ENCODE measurements at places on chromosomes 1 and 21.

GRCh38 chr1:182974506-182975191 is 21.7 kb upstream of the SHCBP1L start:
- DNase-seq: no peak

DNA sequence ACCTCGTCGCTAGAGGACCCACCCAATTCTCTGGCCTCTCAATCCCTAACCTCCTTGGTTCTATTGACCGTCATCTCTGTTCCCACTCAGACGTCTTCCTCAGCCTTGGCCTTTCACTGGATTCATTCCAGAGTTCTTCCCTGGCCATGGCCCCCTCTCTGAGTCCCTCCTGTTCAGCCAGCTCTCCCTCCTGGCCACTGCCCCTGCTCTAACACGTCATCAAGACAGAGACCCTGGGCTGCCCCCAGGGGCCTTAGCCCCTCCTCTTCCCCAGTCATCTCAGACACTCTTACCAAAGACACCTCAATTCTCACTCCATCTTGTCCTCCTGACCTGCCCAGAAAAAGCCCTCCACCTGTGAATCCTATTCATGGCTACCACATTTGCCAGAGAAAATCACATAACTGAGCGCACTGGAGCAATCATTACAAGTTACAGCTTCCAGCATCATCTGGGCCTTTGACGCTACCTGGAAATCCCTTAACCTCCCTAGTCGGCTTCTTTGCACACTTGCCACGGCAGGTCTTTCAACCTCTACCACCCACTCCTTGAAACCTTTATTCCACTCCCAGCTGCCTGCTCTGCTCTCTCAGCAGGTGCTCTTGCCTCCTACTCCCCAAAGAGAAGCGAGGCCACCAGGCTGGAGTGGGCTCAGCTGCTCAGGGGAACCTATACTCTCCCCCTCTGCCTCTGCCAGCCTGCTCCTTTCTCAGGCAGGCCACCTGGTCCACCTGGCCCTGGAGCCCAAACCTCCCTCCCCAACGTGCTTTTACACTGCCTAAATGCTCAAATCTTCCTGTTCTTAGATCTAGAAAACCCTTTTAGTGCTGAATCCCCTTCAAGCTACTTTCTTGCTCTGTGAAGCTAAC is 14.0 kb downstream of the DCST2 start:
- no peak for DNase-seq

DNA sequence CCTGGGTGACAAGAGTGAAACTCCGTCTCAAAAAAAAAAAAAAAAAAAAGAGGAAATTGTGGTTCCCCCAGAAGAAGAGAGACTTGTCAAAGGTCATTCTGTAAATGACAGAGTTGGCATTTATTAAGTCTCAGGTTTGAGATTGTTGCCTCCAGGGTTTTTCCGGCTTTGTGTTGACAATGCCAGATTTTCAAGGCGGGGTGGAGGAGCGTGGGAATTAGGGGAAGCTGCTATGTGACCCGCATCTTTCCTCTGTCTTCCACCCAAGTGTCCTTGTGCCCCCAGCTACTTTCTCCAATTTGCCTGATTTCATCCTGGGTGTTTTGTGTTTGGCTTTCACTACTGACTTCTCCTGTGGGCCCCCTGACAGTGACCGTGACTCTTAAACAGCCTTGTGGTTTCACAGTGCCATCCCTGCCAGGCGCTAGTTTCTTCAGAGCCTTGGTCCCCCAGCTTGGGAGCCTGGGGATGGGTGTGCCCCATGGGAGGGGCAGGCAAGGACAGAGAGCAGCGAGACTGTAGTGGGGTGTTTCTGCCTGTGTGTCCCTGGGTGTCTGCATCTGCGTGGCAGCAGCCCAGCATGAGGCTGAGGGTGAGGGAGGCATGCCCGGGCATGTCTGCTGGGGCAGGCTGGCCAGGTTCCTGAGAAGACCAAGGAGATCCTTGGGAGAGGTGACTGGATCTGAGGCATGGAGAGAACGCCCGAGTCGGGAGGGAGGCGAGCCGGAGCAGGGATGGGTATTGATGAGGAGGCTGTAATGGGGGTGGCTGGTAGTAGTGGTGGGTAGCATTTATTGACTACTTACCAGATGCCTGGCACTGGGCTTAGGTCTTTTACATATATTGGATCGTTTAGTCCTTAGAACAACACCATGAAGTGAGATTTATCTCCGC is 46.3 kb downstream of the IER5 start:
- no peak for DNase-seq

- DNase-seq: peak; percentile 57
These were observed 383.5 kb downstream of the OMA1 start for GRCh38 chr1:58162952-58163550.

- peak; percentile 87 for DNase-seq
These were observed 133.2 kb upstream of the ZBTB40 start for GRCh38 chr1:22318279-22318981.

DNA sequence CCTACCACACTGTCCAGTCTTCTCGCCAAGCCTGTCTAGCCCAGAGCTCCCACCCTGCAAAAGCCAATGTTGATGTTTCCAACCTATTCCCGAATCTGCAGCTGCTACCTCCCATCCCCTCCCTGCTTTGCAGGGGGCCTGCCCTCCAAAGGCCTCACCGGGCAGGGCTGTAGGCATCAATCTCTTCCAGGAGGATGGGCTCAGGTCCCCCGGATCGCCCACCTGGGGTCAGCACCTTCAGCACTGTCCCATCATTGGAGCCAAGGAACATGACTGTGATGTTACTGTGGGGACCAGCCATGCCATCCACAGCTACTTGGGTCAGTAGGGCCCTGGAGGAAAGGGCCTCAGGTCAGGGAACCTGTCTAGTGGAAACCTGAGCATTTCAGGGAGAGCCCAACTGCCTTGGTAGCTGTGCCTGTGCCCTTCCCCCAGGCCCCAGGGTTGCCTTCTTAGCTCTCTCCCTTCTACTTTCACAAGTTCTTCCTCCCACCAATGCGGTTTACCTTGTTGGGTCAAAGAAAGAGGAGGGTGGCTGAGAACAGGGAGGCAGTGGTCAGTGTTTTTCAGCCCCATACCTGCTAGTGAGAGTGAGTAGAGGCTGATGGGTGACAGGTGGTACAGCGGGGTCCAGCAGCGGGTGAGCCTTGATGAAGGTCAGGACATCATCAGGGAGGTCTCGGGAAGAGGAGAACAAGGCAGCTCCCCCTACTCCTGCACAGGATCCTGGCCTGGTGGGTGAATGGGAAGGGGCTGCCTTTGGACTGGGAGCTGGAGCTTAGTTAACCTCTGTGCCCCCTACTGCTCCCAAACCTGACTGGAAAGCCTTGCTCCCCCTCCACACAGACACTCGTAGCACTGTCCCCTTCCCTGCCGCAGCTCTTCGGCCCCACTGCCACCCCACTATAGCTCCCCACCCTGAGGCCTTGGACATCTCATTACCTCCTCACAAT is 10.7 kb downstream of the SEMA6C start:
- no peak for DNase-seq
